ENCODE measurements at places on chromosomes 3 and 15.
A peak's percentile ranks its signal among the peaks of the same experiment; 100 is the strongest.

DNA sequence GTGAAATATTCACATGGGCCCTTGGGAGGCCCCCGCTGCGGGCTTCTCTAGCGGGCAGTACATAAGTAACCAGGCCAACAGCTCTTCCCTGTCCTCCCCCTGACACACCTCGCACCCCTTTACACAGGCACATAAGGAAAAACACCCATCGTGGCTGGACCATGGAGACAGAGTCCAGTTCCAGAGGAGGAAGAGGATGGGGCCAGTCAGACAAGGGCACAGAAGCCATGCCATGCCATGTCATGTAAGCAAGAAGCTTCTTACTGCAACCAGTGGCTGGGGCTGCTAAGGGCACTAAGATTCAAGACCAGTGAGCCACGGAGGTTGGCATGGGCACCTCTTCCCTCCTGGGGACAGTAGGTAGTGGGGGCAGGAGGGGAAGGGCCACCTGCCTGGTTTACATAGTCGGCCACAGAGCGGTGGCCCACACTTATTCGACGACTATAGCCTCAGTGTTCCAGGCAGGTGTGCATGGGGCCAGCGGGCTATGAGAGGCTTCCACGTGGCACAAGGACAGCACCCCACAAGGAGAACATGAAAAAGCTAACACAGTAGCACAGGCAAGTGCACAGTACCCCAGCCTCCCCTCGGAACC, 5.7 kb upstream of the CYP11A1 start:
- DNase-seq = no peak

DNA sequence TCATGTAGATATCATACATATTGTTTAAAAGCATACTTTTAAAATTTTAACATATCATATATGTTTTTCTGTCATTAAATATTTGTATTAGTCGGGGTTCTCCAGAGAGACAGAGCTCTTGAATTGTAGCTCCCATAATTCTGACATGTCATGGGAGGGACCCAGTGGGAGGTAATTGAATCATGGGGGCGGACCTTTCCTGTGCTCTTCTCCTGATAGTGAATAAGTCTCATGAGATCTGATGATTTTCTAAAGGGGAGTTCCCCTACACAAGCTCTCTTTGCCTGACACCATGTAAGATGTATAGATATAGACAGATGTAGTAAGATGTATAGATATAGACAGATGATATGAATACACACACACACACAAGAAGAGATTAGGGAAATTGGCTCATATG, 161.2 kb upstream of the ABI3BP start:
- no peak for DNase-seq

DNA sequence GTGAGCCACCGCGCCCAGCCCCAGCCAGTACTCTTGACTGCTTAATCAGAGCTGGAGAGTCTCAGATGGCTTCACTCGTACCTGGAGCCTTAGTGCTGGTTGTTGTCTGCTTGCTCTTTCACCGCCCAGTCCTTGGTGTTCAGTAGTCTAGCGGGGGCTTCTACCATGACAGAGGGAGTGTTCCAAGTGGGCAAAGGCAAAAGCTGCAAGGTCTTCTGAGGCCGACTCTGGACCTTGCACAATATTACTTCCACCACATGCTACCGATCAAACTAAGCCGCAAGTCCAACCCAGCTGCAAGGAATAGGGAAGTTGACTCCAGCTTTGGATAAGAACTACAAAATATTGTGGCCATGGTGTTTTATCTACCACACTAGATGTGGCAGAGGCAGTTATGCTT, 6.6 kb downstream of the PARL start:
- DNase-seq = no peak

GRCh38 chr3:185758912-185759311, 65.9 kb downstream of the IGF2BP2 start:
- no peak for DNase-seq

GRCh38 chr3:68072062-68072461, 417.6 kb upstream of the SUCLG2 start:
- DNase-seq = no peak

DNA sequence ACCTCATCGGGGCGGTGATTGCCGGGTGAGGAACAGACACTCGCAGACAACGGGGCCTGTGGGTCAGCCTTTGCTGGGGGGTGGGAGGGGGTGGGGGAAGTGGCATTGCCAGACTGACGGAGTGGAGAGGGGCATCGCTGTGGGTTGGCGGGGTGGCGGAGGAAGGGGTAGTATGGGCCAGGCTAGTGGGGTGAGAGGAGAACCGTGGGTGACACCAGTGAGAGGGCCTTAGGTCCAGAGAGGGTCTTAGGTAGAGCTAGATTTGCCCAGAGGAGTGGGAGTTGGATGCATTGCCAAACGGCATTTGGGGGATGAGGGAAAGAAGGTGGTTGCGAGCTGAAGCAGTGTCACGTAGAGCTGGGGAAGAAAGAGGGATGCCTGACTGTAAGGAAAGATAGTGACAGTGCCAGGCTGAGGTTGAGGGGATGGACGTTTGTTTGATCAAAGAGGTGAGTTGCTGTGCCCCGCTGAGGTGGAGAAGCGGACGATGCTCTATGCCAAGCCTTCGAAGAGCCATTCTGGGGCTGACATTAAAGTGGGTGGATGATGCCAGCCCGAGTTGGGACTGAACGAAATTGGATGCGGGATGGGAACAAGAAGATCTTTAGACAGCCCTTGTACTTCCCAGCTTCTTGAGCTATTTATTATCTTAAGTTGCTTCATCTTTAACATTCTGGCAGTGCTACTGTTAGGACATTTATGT, 572 bp downstream of the DNAJB11 start:
- DNase-seq = no peak

DNA sequence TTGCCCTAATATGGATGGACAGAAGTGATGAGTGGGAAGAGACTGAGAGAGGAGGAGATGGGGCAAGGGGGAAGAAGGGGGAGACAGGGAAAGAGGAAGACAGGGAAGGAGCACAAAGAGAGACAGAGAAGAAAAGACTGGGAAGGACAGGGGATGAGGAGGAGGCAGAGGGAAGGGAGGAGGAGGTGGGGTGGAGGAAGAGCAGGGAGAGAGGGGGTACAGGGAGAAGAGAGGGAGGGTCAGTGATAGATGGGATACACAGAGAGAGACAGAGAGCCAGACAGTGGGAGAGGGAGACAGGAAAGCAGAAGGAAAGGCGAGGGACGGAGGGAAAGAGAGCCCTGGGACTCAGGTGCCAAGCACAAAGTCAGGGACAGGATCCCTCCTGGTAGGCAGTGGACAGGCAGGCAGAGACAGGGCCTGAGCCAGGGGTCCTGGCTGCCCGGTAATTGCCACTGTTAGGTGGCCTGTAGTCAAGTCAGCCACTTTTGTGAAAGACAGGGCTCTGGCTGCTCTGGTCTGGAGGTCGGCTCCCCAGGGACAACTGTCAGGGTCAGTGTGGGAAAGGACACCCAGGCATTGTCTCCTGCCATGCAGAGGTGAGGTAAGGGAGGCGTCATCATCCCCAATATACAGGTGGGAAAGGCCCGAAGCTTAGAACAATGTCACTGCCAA, 9.8 kb downstream of the VILL start:
- no peak for DNase-seq

DNA sequence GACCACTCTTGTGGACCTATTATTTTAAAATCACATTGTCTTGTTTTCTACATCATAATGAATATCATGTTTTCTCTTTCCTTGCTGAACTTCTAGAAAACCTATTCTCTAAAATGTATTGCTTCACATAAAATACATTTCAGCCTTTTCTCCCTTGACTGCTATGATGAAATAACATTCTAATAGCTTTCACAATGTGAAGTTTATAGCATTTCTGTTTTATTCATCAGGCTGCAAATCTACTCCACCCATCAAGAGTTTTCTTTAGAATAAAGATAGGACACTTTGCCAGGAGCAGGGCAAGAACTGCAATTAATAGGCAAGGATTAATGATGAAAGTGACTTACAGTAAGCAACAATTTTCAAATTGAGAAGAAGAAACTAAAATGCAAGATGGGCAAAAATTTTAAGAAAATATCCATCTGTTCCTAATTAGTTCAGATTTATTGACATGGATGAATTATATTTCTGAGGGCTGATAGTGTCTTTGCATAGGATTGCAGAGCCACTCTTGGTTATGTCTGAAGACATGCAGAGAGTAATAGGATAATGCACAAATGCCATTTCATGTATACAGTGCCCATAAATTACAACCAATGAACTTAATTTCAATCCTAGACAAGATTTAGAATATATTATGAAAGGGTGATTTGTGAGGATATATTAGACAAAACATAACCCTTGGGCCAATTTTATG, 21.7 kb downstream of the LEKR1 start:
- no peak for DNase-seq

DNA sequence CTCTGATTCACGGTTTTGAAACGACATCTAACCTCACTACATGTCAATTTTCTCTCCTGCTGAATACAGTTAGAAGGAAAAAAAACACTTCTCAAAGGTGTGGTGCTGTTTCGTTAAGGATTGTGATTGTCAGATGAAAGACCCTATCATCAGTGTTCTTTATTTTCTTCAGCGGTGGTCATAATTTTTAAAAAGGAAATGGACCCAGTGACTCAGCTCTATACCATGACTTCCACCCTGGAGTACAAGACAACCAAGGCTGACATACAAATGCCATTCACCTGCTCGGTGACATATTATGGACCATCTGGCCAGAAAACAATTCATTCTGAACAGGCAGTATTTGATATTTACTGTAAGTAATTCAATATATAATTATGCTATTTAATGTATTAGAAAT, 167.8 kb downstream of the ALCAM start:
- no peak for DNase-seq

DNA sequence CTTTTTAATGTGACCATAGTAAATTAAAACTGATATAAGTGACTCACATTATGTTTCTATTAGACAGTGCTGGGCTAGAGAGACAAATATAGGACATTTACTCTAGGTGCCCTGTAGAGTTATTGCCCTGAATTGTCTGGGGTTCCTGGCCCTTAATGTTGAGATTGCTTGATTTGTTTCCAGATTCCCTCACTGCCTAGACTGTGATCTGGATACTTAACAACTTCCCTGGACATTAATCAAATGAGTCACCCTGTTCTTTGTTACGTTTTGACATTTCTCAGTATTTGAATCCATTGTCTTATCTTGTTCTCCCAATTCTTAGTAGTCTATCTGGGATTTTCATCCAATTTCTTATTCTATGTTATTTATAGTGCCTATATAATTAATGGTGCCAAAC, 65.8 kb downstream of the DTWD1 start:
- DNase-seq = no peak

GRCh38 chr3:53807117-53807810, 39.0 kb downstream of the CHDH start:
- DNase-seq = no peak

- no peak for DNase-seq
Measured at GRCh38 chr3:44510000-44510368, 32.5 kb upstream of the ZNF445 start.

DNA sequence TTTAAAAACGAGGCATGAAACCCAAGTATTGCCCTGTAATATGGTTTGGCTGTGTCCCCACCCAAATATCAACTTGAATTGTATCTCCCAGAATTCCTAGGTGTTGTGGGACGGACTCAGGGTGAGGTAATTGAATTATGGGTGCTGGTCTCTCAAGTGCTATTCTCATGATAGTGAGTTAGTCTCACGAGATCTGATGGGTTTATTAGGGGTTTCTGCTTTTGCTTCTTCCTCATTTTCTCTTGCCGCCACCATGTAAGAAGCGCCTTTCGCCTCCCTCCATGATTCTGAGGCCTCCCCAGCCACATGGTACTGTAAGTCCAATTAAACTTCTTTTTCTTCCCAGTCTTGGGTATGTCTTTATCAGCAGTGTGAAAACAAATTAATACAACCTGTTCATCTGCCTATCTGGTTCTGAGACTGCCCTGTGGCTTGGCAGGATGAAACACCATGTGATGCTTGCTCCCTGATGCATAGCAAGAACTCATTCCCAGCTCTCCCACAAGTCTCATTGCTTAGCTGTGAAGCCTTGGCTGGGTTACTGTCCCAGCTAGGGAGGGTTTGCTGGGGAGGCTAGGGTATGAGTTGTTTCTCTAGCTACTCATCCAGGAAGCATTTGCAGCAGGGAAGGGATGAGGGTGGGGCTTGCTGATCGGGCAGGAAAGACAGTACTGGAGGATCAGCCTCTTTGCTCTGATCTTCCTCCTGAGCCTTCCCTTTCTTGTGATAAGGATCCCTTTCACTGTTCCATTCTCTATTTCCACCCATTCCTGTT, 3.7 kb upstream of the SQOR start:
- no peak for DNase-seq

GRCh38 chr3:129226374-129226773, 23.0 kb upstream of the COPG1 start:
- peak; percentile 91 for DNase-seq

DNA sequence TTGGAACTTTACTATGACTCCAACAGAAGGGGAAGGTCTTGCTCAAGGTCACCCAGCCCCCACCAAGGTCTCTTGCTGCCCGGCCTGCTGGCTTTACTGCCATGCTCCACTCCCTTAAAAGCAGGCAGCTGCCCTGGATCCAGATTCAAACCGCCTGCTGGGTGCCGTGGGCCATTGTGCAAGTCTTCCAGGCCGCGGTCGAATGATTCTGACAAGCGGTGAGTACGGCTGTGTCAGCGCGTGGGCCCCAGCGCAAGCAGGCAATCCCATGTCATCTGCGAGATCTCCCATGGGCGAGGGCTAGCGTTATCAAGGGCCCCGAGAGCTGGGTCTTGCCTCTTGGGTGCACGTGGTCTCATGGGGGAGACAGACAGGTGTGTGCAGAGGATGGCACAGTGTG, 37.6 kb downstream of the CORO2B start:
- peak; percentile 61 for DNase-seq

DNA sequence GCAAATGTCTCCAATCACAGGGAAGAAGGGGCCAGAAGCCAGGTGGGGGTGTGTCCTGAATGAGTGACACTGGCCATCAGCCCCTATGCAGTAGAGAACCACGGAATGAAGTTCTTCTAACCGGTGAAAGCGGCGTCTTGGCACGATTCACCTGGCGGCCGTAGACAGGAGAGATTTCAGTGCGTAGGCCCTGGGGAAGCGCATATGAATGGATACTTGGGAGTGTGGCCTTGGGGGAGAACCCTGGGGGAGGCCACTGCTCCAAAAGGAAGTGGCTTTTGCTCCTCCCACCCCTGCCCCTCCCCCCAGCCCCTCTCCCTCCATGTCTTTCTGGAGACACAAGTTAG, 43.6 kb downstream of the RBPMS2 start:
- DNase-seq = no peak

GRCh38 chr3:17831366-17831765, 88.9 kb upstream of the TBC1D5 start:
- DNase-seq = no peak

Measured in cerebellum (tissue), 4 donors.